ENCODE measurements at places on chromosomes 3 and 15.

DNA sequence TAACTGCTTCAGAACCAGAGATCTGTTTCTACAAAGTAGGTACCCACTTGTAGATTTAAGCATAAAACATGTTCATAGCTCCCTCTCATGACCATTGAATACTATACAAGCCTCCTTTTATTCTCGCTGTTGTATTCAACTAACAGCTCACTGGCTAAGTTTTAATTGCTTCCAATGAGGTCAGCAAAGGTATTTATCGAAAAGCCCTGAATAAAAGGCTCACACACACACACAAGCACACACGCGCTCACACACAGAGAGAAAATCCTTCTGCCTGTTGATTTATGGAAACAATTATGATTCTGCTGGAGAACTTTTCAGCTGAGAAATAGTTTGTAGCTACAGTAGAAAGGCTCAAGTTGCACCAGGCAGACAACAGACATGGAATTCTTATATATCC is at the start of gene FGF7:
TSS of gene FGF7 (plus strand) at position 222 of the 400 bp plus-strand sequence. CDS start 1,056 bp downstream, outside the sequence.
- no peak for DNase-seq

GRCh38 chr3:184133840-184134745 is 1.1 kb upstream of the EIF2B5 start:
- DNase-seq, result no peak

GRCh38 chr15:38058596-38059075 is 124.2 kb downstream of the TMCO5A start:
- DNase-seq, result no peak

- DNase-seq, result no peak
Measured at GRCh38 chr15:44598892-44599291, 61.9 kb downstream of the EIF3J start.

GRCh38 chr3:123335007-123335670 is 113.8 kb downstream of the ADCY5 start:
- no peak for DNase-seq

- no peak for DNase-seq
Measured at GRCh38 chr15:45603881-45604280, 16.7 kb downstream of the BLOC1S6 start.

DNA sequence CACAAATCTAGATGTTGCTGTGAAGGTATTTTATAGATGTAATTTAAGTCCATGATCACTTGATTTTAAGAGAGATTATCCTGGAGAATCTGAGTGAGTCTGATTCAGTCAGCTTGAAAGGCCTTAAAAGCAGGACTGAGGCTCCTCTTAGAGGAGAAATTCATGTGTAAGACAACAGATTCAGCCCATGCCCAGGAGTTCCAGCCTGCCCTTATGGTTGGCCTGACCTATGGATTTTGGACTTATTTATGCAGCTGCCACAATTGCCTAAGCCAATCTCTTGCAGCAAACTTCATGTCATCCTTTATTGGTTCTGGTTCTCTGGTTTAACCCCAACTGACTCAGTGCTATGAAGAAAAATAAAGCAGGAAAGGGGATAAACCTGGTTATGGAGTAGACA is 296.5 kb upstream of the RASGRP1 start:
- DNase-seq, result no peak

DNA sequence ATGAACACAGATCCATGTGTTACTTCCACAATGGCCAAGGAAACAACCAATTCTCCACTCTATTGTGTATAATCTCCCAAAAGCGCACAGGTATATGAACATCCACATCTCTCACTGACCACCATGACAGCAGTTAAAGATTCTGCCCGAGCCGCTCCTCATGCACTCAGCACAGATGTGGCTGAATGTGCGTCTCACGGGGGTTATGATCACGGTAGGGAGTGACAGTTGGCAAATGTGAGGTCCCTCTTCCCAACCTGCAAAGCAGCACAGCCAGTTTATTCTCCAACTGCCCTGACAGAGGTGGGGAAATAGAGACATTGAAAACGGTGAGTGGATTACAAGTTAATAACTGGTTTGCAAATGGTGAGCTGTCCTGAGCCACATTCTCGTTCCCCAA is 17.6 kb downstream of the FOXP1 start:
- no peak for DNase-seq

Data from CD8-positive, alpha-beta T cell (primary cell).